ENCODE measurements at places on chromosomes 5 and 9.
A peak's percentile ranks its signal among the peaks of the same experiment; 100 is the strongest.

GRCh38 chr5:94793113-94793815 is 174.8 kb downstream of the SLF1 start:
- DNase-seq = peak; percentile 91

GRCh38 chr9:127968700-127969383 is 11.9 kb downstream of the EEIG1 start:
- no peak for DNase-seq

DNA sequence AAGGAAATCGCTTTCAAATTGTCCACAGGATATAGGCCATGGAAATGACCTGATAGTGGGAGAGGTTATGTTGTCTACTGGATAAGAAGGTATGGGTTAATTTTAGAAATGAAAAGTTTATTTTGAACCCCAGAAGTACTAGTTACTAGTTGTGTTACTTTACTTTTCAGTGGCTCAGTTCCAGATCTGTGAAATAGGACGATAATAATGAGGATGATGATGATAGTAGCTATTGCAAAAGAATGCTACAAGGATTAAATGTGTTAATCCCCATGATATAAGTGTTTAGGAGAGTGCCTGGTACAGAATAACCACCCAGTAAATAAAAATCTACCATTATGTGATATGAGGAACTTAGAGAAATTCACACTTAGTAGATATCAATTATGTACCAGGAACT is 120.8 kb downstream of the PDE4D start:
- no peak for DNase-seq

- DNase-seq = no peak
Observed at GRCh38 chr5:145787507-145787906, 47.6 kb downstream of the PRELID2 start.

DNA sequence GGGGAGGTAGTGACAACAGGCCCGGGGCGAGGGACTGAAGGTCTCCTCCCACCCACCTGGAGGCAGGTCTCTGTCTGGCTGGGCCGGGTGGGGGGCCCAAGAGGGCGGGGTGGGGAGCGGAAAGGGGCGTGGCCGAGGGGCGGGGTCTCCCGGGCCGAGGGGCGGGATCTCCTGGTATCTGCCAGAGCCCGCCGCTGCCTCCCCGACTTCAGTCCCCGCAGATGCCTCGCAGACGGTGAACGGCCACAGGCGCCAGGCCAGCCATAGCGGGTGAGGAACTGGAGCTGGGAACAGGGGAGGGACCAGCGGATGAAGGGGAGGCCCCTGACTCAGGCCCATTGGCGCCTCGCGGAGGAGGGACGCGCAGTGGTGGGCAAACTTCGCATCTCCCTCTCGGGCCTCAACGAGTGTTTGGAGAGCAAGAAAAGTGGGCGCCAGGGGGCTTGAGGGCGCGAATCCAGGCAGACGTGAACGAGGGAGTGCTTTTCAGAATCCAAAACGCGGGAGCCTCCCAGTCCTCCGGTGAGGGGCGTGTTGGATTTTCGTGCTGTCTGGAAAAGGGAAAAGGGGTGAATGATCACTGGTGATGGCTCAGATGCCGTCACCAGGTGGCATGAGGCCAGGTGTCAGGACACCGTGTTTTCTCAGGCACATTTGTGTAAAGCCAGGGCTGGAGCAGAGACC is at the start of gene ADGRD2:
TSS of gene ADGRD2 (plus strand) at position 211 of the 684 bp plus-strand sequence. CDS start 1,216 bp downstream, outside the sequence.
- no peak for DNase-seq

GRCh38 chr5:57494104-57495098 is 11.8 kb upstream of the ACTBL2 start:
- peak; percentile 35 for DNase-seq

DNA sequence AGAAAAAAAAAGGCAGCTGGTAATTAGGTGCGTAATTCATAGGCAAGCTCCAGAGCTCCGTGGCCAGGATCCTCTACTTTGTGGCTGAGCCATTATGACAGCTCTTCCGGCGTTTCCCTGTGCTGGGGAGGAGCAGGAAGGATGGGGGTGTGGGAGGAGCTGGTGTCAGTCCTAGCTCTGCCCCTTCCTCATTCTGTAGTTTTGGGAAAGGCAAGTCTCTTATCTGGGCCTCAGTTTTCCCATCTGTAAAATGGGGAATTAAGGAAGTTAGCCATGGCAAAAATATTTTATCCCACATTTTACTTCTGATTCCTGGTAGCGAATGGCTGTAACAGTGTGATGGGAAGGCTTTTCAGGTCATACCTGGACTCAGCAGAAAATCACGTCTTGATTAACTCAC is 81.1 kb downstream of the SEC61B start:
- DNase-seq = no peak

DNA sequence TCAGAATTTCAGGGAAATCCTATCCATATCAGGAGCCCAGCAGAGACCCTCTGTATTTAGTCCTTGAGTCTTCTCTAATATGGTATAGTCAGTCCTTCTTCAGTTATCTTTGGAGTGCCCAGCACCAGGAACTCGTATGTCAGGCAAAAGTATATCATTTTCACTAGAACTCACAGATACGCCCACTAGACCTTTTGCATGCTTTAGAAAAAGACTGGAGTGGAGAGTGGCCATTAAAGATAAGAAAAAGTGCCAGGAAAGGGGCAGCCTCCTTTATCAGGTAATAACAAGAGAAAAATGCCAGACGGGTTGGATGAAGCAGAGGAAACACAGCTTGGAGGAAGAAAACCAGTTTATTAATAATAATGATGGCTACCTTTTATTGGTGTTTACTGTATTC is 63.5 kb downstream of the GPR21 start:
- DNase-seq = no peak

GRCh38 chr9:91698266-91698665 is 251.8 kb downstream of the ROR2 start:
- peak; percentile 12 for DNase-seq

Measured in activated CD4-positive, alpha-beta T cell treated with anti-CD3 and anti-CD28 coated beads, Interleukin-2, amount 50 U/mL, for 16 hours (primary cell).